ENCODE measurements at places on chromosomes 13 and 19. TPM values are rescaled to one million over a fixed set of nuclear protein-coding genes. Genes with fewer than 3 reads are reported as not detected.

CLEC4G gene
- not detected for total RNA-seq

MBNL2 gene
- 63.1 TPM for total RNA-seq

ARL11 gene
- total RNA-seq, result 1.5 TPM

SH2D3A gene
- 19.6 TPM for total RNA-seq

UBE2L5 gene
- not detected for total RNA-seq

DNA sequence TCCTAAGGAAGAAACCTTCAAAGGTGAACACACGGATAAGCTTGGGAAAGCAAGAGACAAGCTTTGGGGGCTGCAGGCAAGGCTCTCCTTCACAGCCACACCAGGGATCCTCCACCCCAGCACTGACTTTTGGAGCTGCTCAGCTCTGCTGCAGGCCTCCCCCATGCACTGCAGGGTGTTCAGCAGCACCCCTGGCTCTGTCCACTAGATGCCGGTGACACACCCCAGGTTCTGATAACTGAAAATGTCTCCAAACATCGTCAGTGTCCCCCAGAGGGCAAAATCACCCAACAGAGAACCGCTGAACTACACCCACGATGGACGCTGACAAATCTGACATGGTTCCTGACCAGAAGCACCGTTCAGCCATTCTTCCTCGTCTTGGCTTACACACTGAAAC lies 90.5 kb downstream of the STK24 start:
- no peak for DNase-seq
- no peaks in the 10 kb centered on the region for H3K27me3 ChIP-seq
- H3K36me3 ChIP-seq, result no peaks in the 10 kb centered on the region

- H3K27ac ChIP-seq, result no peak overlapping the region
- H3K27me3 ChIP-seq, result no peaks in the 10 kb centered on the region
- no peak for DNase-seq
- no peaks in the 10 kb centered on the region for H3K36me3 ChIP-seq
- H3K4me1 ChIP-seq, result no peaks in the 10 kb centered on the region
Observed at GRCh38 chr19:17974551-17974950, 7.6 kb downstream of the KCNN1 start.

GRCh38 chr13:97600458-97601075 lies 166.6 kb downstream of the RAP2A start:
- no peaks in the 10 kb centered on the region for H3K4me1 ChIP-seq
- DNase-seq, result no peak
- no peak overlapping the region for H3K4me3 ChIP-seq
- H3K27ac ChIP-seq, result no peak overlapping the region
- H3K27me3 ChIP-seq, result no peaks in the 10 kb centered on the region
- no peaks in the 10 kb centered on the region for H3K36me3 ChIP-seq

DNA sequence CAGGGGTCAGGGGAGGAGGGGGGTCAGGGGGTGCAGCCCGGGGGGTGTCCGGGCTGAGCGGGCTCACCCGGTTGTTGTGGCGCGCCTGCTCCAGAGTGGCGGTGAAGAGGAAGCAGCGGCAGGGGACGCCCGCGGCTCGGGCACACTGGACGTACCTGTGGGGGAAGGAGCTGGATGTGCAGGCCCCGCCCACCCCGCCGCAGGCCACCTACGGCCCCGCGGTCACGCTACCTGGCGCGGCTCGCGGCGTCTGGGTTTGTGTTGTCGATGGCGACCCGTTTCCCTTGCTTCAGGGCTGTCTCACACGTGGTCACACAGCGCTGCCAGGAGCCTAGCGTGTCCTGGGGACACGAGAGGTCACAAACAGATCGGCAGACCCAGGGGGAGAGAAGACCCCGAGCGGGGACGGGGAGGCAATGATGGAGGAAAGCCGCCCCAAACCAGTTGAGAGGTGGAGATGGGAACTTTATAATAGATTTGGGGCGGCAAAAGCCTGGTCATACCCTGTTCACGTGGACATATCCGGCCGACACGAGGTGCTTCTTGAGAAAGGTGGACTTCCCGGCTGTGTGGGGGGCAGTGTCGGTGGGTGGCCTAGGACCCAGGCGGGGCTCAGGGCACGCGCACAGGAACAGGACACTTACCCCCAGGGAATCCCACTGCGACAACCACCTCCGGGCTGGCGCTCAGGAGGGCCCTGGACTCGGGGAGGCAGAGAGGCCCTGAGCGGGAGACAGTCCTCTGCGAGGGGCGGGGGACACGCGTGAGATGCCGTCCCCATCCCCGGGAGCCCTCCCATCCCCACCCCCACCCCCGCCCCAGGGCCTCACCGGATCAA lies 5.6 kb downstream of the PNKP start:
- peaks cover 35% of the 10 kb centered on the region for H3K36me3 ChIP-seq
- peaks cover 19% of the 10 kb centered on the region for H3K4me1 ChIP-seq
- no peaks in the 10 kb centered on the region for H3K27me3 ChIP-seq
- no peak overlapping the region for H3K27ac ChIP-seq

DNA sequence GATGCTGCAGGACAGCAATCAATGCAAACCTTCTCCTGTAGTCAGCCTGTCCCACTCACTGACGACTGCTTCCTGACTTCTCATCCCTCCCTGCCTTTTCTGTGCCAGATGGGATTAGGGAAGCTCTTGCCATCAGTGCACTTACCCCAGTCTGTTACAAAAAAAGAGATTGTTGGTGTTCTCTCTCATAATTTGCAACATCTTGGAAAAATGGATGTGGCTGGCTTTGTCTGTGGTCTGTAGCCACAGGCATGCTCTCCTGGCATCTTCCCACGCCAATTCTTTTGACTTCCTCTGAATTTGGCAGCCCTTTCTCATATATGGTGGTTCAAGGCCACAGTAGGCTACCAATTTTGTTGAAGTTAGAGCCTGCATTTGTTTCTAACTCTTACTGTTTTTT lies 11.6 kb upstream of the HTR2A start:
- H3K27ac ChIP-seq, result no peak overlapping the region
- no peaks in the 10 kb centered on the region for H3K27me3 ChIP-seq
- DNase-seq, result no peak
- no peaks in the 10 kb centered on the region for H3K4me1 ChIP-seq
- H3K4me3 ChIP-seq, result no peak overlapping the region
- no peaks in the 10 kb centered on the region for H3K36me3 ChIP-seq

Measured in pancreas (tissue), 10 donors.